ENCODE measurements at places on chromosomes 3 and 15.

DNA sequence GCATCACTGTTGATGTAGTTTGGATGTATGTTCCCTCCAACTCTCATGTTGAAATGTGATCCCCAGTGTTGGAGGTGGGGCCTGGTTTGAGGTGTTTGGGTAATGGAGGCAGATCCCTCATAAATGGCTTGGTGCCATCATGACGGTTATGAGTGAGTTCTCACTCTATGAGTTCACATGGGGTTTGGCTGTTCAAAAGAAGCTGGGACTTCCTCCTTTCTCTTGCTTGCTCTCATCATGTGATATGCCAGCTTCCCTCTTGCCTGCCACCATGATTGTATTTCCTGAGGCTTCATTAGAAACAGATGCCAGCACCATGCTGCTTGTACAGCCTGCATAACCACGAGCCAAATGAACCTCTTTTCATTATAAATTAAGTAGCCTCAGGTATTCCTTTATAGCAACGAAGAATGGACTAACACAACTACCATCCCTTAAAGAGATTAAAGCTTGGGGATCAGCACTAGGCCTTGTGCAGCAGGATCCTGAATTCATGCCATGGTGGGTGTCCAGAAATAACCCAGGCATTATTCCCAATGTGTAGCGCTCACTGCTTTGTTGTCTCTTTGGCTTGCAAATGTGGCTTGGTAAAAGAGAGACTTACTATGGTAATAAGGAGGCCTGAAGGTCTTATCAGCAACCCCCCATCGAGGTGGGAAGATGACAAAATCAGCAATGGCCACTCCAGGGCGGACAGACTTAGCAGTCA is 41.9 kb downstream of the NDUFB4 start:
- no peak for DNase-seq

- no peak for DNase-seq
Measured at GRCh38 chr3:31485196-31485595, 47.5 kb upstream of the STT3B start.

DNA sequence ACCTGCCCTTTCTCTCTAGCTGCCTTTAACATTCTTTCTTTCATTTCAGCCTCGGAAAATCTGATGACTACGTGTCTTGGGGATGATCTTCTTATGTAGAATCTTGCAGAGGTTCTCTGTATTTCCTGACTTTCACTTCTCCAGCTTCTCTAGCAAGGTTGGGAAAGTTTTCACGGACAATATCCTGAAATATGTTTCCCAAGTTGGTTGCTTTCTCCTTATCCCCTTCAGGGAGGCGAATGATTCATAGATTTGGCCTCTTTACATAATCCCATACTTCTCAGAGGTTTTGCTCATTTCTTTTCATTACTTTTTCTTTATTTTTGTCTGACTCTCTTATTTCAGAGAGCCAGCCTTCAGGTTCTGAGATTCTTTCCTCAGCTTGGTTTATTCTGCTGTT is 62.1 kb upstream of the CCDC54 start:
- DNase-seq: no peak

DNA sequence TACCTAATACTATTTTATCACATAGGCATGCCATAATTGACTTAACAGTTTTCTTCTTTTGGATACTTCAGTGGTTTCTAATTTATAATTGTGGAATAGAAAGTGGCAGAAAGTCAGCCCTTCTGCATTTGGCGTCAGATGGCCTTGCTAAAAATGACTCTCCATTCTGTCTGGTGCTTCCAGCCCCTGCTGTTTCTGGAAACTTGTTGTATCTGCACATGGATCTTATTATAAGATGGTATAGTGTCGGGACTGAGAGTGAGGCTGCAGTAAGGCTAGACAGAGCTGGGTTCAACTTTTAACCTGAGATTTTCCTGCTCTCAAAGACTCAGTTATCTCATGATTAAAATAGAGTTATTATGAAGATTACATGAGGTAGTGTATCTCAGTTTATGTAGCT is 74.8 kb upstream of the WDR72 start:
- DNase-seq: no peak
